ENCODE measurements at places on chromosomes 7 and 10.

GRCh38 chr10:47299611-47300428 lies at the start of gene GDF10:
Gene GDF10, plus strand, starts transcription at chr10:47300197. Its CDS starts 455 bp downstream, at chr10:47300652.
- peak; percentile 30 for DNase-seq
- H3K36me3 ChIP-seq = no peaks in the 10 kb centered on the region
- H3K27ac ChIP-seq = no peak within 1 kb of the TSS
- peaks cover 47% of the 10 kb centered on the region for H3K27me3 ChIP-seq
- peak within 1 kb of the TSS; percentile 77 for H3K4me3 ChIP-seq

- H3K4me3 ChIP-seq = no peak overlapping the region
- no peak overlapping the region for H3K27ac ChIP-seq
- no peak for DNase-seq
- no peaks in the 10 kb centered on the region for H3K4me1 ChIP-seq
- no peaks in the 10 kb centered on the region for H3K36me3 ChIP-seq
- no peaks in the 10 kb centered on the region for H3K27me3 ChIP-seq
Measured at GRCh38 chr7:15972862-15973275, 286.4 kb upstream of the MEOX2 start.

- H3K27ac ChIP-seq = no peak overlapping the region
- no peaks in the 10 kb centered on the region for H3K27me3 ChIP-seq
- H3K36me3 ChIP-seq = peaks cover 30% of the 10 kb centered on the region
- no peak overlapping the region for H3K4me3 ChIP-seq
- H3K4me1 ChIP-seq = peaks cover 6% of the 10 kb centered on the region
Measured at GRCh38 chr10:31808258-31809218, 120.1 kb downstream of the ARHGAP12 start.

GRCh38 chr7:157769086-157769485 lies 432.3 kb downstream of the DNAJB6 start:
- peaks cover 55% of the 10 kb centered on the region for H3K36me3 ChIP-seq
- no peak overlapping the region for H3K27ac ChIP-seq
- no peak overlapping the region for H3K4me3 ChIP-seq
- H3K27me3 ChIP-seq = peaks cover 16% of the 10 kb centered on the region

GRCh38 chr7:3494947-3495346 lies 193.9 kb downstream of the SDK1 start:
- peaks cover 25% of the 10 kb centered on the region for H3K4me1 ChIP-seq
- H3K4me3 ChIP-seq = no peak overlapping the region
- no peak for DNase-seq

DNA sequence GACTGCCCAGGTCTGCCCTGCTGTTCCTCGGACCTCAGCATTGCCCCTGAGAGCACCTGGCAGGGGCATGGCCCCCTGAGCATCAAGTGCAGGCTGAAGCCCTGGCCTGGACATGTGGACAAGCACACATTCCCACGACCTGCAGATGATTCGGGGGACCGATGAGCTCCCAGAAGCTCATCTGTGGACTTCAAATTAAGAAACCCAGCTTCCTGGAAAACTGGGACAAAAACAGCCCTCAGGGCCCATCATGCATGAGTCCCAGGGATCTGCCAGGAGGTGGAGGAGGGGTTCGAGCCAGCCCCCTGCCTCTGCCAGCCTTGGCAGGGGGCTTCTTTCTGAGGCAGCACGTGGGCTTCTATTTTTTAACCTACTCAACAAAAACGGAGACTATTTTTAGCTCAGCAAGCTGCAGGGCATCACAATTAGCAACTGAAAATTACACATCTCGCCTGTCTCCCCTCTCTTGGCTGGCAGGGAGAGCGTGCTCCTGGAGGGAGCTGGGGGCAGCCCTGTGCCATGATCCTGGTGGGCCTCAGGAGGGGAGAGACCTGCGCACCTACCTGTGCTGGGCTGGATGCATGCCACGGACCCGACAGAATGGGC lies 51.8 kb downstream of the RASGEF1A start:
- no peak overlapping the region for H3K4me3 ChIP-seq
- peaks cover 5% of the 10 kb centered on the region for H3K4me1 ChIP-seq

DNA sequence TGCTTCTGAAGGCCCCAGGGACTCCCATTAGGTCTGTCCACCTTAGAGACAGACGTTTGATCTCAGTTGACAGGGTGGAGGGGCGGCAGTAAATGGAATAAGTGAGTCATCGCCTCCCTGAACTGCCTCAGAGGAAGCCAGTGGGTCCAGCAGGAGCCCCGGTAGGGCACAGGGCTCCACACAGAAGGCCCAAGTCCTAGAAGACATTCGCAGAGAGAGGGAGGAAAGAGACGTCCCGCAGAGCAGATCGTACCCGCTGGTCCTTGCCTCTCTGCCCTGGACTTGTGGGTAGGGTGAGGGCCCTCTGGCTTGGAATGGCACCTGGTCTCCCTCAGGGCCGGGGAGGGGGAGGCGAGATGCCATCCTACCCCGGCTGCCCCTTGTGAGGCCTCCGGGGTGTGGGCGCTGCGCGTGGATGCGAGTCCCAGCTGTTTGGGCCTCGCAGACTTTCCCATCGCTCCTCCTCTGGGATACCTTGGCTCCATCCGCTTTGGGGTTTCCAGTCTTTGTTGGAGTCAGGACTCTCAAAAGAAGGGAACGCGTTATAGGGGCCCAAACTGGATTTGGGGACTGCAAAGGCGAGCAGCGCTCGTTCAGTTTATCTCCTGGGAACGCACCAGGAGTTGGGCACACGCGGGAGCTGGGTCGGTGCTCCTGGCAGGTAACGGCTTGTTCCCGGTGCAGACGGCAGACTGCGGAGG lies 5.1 kb downstream of the TLX1 start:
- no peak for DNase-seq
- H3K4me3 ChIP-seq = no peak overlapping the region
- no peaks in the 10 kb centered on the region for H3K36me3 ChIP-seq
- H3K27ac ChIP-seq = no peak overlapping the region

GRCh38 chr10:34731885-34732701 lies 83.0 kb downstream of the PARD3 start:
- no peak overlapping the region for H3K4me3 ChIP-seq
- peak overlapping the region; percentile 36 for H3K27ac ChIP-seq
- no peaks in the 10 kb centered on the region for H3K27me3 ChIP-seq
- no peaks in the 10 kb centered on the region for H3K36me3 ChIP-seq

DNA sequence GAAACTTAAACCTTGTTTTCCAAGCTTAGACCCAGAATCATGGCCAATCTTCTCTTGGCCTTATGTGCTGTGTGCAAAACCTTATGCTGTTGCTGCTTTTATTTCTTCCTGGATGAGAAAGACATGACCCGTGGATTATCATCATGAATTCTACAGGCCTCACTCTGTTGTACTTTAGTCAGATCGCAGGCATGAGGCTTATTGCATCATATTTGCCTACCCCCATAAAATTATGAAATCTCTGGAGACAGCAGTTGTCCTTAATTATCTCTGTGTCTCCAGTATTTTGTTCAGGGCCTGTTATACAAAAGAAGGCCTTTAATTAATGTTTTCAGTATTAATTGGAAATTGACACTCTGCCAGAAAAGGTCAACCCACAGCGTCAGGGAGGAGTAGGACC lies 71.6 kb downstream of the PLCE1 start:
- no peaks in the 10 kb centered on the region for H3K4me1 ChIP-seq
- H3K4me3 ChIP-seq = no peak overlapping the region
- no peak for DNase-seq
- no peak overlapping the region for H3K27ac ChIP-seq

DNA sequence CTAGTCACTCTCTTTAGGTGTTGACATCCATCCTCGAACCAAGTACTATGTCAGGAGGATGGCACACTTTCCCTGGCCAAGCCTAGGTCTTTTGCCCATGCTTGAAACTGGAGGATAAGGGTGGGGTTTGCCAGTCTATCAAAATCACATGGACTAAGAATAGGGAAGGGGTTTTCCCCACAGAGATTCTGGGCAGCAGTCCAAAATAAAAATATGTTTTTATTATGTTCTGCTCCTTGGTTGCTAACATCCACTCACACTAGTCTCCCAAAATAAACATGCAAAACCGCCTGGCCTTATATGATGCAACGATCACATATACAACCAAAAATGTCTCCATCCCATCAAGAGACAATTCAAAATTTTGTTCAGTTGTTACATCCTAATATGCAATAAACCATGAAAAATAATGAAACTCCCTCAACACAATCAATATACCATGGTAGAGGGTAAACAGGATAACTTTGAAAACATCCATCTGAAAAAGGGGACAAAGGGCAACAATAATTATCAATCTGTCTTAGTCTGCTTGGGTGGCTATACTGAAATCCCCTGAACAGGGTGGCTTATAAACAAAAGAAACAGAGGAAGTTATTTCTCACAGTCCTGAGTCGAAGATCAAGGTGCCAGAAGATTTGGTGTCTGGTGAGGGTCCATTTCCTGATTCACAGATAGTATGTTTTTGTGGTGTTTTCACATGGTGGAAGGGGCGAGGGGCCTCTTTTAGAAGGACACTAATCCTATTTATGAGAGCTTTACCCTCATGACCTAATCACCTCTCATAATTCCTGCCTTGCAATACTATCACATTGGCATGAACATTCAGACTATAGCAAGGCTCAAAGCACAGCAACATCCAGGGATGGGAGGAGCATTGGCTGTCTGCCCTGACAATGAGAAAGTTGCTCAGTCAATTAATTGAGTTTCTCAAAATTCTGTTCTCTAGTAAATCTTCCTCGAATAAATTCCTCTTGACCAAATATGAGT lies 159.3 kb downstream of the ETV1 start:
- no peaks in the 10 kb centered on the region for H3K27me3 ChIP-seq
- no peaks in the 10 kb centered on the region for H3K36me3 ChIP-seq
- H3K4me3 ChIP-seq = no peak overlapping the region
- no peak overlapping the region for H3K27ac ChIP-seq

DNA sequence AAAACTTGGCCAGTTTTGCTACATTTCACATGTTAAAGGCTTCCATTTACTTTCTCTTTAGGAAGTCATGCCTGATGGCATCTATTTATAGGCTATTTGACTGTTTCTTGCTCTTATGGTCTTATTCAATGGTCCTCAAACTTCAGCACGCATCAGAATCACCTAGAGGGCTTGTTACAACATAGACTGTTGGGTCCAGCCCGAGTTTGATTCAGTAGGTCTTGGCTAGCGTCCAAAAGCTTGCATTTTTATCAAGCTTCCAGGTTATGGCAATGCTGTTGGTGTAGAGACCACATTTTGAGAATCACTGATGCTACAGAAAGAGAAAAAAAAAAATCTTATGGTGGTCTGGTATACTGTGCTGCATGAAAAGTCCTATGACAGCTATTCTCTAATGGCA lies 51.9 kb downstream of the MTPN start:
- peaks cover 12% of the 10 kb centered on the region for H3K4me1 ChIP-seq
- H3K27me3 ChIP-seq = no peaks in the 10 kb centered on the region

GRCh38 chr10:43599333-43599732 lies 6.9 kb upstream of the ZNF485 start:
- peaks cover 50% of the 10 kb centered on the region for H3K27me3 ChIP-seq
- no peak overlapping the region for H3K4me3 ChIP-seq
- H3K4me1 ChIP-seq = no peaks in the 10 kb centered on the region
- no peak for DNase-seq
- peaks cover 13% of the 10 kb centered on the region for H3K36me3 ChIP-seq

- H3K36me3 ChIP-seq = peaks cover 18% of the 10 kb centered on the region
- DNase-seq = peak; percentile 95
- H3K4me1 ChIP-seq = peaks cover 62% of the 10 kb centered on the region
- peak within 1 kb of the TSS; percentile 99 for H3K27ac ChIP-seq
Measured at GRCh38 chr7:21427871-21428658, at the start of gene SP4. Gene SP4, plus strand, starts transcription at chr7:21428083. Its CDS starts 169 bp downstream, at chr7:21428252.

DNA sequence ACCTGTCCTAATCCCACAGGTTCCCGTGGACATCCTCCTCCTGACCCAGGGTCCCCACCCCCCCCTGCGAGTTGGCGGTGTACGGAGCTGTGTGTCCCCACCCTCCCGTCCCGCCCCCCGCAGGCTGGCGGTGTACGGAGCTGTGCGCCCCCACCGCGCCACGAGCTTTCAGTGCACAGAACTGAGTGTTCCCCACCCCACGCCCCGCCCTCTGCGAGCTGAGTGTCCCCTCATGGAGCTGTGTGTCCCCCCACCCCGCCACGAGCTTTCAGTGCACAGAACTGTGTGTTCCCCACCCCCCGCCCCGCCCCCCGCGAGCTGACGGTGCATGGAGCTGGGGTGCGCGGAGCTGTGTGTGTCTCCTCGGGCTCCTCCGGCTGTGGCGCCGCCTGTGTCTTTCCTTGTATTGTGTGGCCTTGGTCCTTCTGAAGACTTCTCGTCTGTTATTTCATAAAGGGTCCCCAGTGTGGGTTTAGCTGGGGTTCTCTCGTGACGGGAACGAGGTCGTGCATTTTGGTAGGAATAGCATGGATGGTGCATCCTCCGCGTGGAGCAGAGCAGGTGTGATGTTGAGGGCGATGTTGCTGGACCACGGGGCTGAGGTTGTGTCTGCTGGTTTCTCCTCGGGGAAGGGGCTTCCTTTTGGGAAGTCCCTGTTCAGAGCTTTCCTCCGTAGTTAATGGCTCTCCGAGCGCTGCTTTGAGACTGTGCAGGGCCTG lies 18.0 kb upstream of the JAKMIP3 start:
- peaks cover 29% of the 10 kb centered on the region for H3K4me1 ChIP-seq
- no peaks in the 10 kb centered on the region for H3K27me3 ChIP-seq
- no peak overlapping the region for H3K27ac ChIP-seq
- H3K4me3 ChIP-seq = no peak overlapping the region

- peak; percentile 87 for DNase-seq
- H3K27me3 ChIP-seq = no peaks in the 10 kb centered on the region
- no peaks in the 10 kb centered on the region for H3K36me3 ChIP-seq
- 0 out of 2 replicates have a peak, but pooled peaks cover 2% of the 10 kb centered on the region for H3K4me1 ChIP-seq
- no peak overlapping the region for H3K4me3 ChIP-seq
Measured at GRCh38 chr10:28628184-28628893, 49.0 kb upstream of the BAMBI start.

GRCh38 chr10:79159785-79160184 lies 91.0 kb downstream of the ZMIZ1 start:
- peaks cover 64% of the 10 kb centered on the region for H3K4me1 ChIP-seq
- H3K4me3 ChIP-seq = no peak overlapping the region
- peak overlapping the region; percentile 60 for H3K27ac ChIP-seq

DNA sequence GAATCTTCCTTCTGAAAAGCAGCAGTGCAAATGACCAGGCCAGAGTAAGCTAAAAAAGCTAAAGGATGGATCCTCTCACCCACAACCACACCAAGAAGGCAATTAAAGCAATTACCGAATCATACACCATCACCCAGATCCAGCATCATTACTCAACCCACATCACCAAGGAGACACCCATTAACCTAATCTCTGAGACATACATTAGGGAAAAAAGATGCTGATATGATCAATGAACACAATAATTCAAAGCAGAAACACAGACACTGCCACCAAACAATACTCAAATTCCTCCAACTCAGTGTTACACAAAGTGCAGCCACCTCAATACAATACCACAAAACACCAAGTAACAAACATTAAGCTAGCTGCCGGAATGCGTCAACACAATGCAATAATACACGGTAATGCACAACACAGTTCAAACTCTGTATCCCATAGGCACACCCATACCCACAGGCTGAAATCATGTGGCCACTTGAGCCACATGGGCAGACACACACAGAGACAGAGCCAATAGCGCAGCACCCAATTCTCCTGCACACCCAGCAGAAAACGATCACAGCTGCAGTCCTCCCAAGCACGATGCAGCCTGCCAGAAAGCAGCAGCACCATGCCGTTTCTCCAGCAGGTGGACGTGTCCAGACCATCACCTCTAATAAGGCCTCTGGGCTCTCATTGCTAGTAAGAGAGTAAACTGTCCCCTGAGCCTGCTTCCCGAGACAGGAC lies 21.5 kb downstream of the PAX2 start:
- H3K27me3 ChIP-seq = peaks cover 33% of the 10 kb centered on the region
- no peaks in the 10 kb centered on the region for H3K4me1 ChIP-seq
- no peaks in the 10 kb centered on the region for H3K36me3 ChIP-seq
